IPS DF 6.9 (cell line): ENCODE measurements at places on chromosomes 1 and 21.

- DNase-seq: no peak
Measured at GRCh38 chr1:168321945-168322344, 41.3 kb downstream of the TBX19 start.

- no peak for DNase-seq
Measured at GRCh38 chr1:9080705-9081291, 11.4 kb upstream of the SLC2A5 start.

GRCh38 chr1:40306296-40306695, 10.8 kb downstream of the COL9A2 start:
- DNase-seq: no peak

GRCh38 chr1:154759793-154760192, 110.3 kb downstream of the KCNN3 start:
- DNase-seq: no peak

DNA sequence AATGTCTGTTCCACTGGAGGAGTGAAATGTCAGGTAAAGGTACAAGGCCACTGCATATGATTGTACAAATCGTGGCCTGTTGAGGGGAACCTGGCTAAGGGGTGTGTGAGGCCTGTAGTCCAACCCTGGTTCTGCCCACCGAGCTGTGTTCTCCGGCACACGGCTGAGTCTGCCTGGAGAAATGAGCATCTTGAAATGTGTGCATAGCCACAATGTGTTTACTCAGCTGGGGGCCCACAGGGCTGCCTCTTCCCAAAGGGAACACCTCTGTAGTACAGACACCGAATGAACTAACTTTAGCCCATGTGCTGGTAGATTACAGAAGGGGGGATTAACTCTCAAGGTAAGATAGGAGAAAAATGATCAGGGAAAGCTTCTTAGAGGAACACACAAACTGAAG, 30.2 kb downstream of the AK4 start:
- DNase-seq: no peak

GRCh38 chr1:153611356-153611755, 1.6 kb downstream of the S100A16 start:
- no peak for DNase-seq

- DNase-seq: no peak
Measured at GRCh38 chr1:28602536-28603439, 10.7 kb downstream of the RAB42 start.

GRCh38 chr1:55190109-55190508, 25.1 kb downstream of the USP24 start:
- no peak for DNase-seq

GRCh38 chr1:197073978-197074377, 6.9 kb upstream of the F13B start:
- no peak for DNase-seq

DNA sequence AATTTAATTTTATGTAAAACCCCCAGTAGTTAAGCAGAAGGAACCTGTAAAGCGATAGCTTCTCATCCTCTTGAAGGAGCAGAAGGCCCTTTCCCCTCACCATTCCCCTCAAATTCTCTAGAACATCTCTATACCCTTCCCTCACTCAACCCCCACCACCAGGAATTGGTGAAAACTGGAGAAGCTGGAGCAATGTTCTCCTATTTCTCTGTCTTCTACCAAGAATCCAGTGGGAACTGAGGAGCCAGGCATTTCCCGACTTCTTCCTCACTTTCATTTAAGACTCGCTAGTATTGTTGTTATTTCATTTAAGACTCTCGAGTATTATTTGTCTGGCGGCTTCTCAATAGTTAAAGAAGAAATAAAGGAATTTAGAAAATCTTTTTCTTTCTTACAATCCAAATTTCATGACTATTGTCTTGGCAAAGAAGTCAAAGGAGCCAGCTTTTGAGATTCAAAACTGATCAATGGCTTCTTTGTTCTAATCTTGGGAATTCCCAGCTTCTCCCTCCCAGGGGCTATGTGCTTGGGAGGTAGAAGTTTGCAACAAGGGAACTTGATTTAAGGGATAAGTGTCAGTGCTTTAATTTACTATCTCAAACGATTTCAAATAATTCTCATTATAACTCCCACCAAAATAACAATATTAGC, 253.3 kb upstream of the ADGRL2 start:
- DNase-seq: peak; percentile 45

DNA sequence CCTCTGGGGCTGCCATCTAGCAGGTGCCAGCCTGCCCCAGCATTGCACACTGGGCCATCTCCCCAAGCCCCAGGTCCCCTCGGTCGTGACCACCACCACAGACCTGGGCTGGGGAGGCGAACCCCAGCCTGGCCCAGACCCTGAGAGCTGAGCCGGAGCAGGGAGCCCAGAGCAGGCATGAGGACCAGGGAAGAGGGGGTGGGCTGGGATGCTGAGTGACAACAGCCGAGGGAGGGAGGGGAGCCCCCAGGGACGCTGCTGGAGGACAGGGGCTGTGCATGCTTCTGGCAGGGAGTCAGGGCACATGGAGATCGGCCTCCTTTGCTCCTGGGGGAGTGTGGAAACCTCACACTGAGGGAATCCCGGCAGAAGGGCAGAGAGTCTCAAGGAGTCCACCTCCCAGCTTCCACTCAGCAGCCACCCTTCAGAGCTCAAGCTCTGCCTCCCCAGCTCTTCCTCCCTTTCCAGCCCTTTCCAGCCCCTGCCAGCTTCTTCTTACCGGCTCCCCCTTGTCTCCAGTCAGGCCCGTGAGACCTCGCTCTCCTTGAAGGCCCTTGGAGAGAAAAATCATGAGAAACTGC, 23.7 kb upstream of the PEF1 start:
- no peak for DNase-seq

DNA sequence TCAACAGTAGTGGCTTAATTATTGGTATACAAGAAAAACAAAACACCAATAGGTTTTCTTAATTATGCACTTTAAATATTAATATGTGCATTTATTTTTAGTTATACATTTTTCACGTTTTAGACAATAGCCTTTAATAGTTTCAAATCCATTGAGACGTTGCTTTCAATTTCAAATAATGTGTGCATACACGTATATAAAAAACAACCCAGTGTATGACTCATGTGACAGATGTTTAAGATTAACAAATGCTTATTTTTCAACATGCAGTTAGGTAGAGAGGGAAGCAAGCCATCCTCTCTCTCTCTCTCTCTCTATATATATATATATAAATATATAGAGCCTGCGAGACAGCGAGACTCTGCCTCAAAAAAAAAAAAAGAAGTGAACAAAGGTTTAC, 24.3 kb downstream of the EYA3 start:
- DNase-seq: no peak

DNA sequence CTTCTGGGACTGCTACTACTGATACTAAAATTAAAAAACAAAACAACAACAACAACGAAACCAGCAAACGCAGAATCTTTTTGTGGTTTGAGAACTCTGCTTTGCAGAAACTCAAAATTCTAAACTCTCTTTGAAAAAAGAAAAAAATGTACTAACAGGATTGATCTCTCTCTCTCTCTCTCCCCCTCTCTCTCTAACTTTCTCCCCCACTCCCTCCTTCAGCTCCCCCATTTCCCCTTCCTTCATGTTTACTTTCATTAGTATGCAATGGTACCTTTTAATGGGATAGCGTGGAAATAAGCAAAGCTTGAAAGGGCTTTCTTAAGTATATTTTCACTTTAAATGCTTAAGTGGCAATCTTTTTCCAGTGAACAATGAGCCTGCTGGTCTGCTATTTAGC, 562.6 kb upstream of the ADGRL2 start:
- DNase-seq: no peak

DNA sequence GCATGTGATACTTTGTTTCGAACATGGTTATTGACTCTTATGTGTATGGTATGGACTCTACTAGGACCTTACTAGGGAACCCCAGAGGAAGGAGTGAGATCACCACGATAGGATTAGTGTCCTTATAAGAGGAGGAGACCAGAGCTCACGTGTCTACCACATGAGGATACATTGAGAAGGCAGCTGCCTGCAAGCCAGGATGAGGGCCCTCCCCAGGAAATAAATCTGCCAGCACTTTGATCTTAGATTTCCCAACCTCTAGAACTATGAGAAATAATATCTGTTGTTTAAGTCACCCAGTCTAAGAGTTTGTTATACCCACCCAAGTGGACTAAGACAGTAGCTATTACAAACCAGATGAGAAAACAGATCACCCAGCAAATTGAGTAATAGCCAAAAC, 559.3 kb upstream of the USP24 start:
- DNase-seq: no peak

GRCh38 chr21:18869104-18869503, 465.5 kb upstream of the TMPRSS15 start:
- no peak for DNase-seq

GRCh38 chr1:45635211-45635610, 11.4 kb upstream of the CCDC17 start:
- DNase-seq: no peak

DNA sequence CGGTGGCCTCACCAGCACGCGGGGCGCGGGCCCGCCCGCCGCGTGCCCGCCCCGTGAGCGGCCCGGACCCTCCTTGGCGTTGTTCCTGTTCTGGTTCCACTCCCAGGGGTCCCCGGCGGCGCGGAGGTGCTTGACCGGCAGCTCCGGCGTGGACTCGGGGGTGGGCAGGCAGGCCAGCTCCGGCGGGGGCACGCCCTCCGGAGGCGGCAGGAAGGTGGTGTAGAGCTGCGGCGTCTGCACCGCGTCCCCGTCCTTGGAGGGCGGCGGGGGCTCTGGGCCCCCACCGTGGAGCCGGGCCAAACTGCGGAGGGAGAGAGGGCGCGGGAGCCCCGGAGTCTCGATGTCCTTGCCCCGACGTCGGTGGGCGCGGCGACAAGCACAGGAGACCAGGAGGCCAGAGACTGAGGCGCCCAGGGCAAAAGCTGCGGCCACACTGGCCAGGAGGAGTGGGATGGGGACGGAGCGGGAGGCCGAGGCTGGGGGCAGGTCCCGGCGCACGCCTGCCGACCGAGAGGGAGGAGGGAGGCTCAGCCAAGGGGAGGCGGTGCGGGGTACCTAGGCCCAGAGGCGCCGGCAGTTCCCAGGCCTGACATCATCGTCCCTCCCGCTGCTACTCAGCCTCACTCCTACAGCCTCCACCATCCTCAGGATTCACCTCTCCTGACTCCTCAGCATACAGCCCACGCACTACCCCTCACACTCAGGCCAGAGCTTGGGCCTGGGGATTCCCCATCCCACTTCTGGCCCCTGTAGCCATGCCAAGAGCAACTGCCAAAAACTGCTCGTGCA, 13.2 kb downstream of the SEMA6C start:
- no peak for DNase-seq

DNA sequence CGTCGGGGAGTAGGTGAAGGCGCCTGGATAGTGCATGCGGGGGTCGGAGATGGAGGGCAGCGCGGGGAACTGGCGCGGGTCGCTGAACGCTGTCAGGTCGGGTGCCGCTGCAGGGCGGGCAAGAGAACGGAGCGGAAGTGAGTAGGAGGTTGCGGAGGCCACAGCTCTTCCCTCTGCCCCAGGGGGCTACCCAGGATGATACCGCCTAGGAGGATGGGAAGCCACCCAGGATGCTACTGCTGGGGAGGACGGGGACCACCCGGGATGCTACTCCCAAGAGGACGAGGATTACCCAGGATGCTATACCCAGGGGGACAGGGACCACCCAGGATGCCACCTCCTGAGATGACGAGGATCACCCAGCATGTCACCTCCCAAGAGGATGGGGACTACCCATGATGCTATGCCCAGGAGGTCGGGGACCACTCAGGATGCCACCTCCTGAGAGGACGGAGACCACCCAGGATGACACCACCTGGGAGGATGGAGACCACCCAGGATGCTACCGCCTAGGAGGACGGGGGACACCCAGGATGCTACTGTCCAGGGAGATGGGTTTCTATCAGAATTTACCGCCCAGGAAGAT, 123.8 kb downstream of the CLIC6 start:
- DNase-seq: no peak

DNA sequence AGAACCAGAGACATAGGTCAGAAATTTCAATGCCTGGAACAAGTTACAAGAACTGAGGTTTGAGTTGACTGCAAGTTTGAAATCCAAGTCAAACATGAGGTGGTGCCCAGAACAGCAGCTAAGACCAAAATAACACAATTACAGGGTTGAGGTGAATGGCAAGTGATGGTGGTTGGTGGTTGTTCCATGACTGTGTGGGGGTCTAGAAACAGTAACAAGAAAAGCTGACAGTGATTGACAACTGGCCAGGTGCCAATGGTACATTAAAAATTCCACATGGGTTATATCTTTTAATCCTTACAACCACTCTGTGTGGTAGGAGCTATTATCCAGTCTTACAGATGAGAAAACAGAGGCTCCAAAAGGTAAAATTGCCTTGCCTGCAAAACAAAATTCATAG, 32.0 kb downstream of the RIMS3 start:
- DNase-seq: no peak

GRCh38 chr1:153422450-153423068, 6.2 kb downstream of the S100A7A start:
- DNase-seq: peak; percentile 25

DNA sequence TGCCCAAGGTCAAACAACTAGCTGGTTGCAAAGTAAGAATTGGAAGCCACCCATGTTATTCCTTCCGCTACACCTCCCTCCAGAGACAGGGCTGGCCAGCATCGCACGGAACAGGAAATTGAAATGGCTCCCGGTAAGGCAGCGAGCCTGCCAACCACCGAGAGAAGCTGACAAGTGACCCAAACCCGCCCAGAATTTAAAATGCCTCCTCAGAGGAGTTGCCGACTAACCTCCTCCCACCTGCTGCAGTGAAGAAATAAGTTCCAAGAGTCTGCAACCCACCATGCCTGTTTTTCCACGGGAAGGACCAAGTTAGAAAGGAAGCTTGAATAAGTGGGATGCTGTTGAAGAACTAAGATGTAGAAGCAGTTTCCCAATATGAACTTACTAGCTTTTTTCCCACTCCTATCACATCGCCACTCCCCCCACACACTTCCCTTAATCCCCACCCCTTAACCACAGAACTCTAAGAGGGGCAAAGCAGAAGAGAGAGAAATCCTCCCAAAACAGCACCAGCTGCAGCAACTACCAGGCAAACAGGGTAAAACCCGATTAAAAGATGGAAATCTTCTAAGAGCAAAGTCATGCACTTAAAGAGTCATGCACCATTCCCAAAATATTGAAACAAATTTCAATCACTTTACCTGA, 78.6 kb downstream of the TIAM1 start:
- no peak for DNase-seq

- no peak for DNase-seq
Measured at GRCh38 chr1:79190074-79190473, 183.5 kb upstream of the ADGRL4 start.

DNA sequence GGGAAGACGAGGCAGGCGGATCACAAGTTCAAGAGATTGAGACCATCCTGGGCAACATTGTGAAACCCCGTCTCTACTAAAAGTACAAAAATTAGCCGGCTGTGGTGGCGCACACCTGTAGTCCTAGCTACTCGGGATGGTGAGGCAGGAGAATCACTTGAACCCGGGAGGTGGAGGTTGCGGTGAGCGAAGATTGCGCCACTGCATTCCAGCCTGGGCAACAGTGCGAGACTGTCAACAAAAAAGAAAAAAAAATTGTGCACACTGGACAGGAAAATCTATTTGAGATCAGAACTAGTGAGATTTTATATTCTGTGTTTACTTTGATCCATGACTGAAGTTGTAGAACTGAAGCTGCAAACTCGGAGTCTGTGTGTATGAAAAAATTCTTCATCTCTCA, 40.2 kb downstream of the SNRPE start:
- no peak for DNase-seq
